Activated effector memory CD4-positive, alpha-beta T cell treated with Interleukin-2 at 50 U/mL for 16 hours (primary cell): ENCODE measurements at places on chromosomes 3 and 15.

GRCh38 chr3:14435175-14436014, 33.0 kb downstream of the SLC6A6 start:
- no peak for DNase-seq

DNA sequence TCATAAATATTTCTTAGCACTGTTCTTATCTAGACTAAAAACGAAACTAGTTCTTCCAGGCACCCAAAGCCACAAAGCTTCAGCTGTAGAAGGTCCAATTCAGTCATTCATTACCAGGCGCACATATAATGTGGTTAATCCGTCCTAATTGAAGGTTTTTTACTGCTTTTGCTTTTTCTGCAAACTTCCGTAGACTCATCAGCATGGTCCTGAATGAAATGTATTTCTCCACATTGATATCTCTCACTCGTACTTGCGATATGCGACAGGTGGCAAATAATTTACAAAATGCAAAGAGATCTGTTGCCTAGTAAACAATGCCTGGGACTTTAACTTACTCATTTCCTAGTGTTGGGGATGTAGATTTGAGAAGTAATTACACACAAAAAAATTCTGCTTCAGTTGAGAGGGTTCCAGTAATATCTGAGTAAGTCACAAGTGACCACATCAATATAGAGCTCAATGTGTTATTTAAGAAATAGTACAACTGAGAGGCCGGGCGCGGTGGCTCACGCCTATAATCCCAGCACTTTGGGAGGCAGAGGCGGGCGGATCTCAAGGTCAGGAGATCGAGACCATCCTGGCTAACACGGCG, 75.0 kb upstream of the MBNL1 start:
- DNase-seq, result no peak

- DNase-seq, result no peak
Measured at GRCh38 chr3:148815316-148816110, 12.1 kb upstream of the CPB1 start.

- no peak for DNase-seq
Measured at GRCh38 chr3:193768070-193768394, 175.0 kb downstream of the OPA1 start.

DNA sequence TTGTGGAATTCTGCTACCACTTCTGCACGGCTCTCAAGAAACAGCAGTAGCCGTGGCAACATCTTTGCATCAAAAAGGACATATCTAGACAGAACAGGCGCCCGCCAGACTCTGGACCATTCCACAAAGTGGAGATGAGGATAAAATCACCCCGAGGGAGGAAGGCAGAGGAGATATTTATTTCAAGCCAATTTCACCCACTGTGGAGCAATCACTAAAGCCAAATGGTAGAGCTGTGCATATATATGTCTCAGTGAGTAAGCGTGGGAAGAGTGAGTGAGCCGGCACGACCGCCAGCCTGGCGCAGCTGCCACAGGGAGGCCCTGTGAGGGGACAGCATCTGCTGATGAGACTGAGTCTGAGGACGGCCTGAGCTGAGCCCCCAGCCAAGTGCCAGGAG, 111.3 kb downstream of the MEGF11 start:
- no peak for DNase-seq

GRCh38 chr3:55207744-55208143, 279.4 kb downstream of the WNT5A start:
- no peak for DNase-seq

- DNase-seq, result no peak
Measured at GRCh38 chr3:52493232-52494017, 1.7 kb upstream of the STAB1 start.
